Activated B cell treated with CpG ODN at 0.5 μM for 24 hours (primary cell): ENCODE measurements at places on chromosomes 7 and 10. TPM values are rescaled to one million over a fixed set of nuclear protein-coding genes. Genes with fewer than 3 reads are reported as not detected.

DRGX gene
- total RNA-seq = not detected in 2 replicates

DNA sequence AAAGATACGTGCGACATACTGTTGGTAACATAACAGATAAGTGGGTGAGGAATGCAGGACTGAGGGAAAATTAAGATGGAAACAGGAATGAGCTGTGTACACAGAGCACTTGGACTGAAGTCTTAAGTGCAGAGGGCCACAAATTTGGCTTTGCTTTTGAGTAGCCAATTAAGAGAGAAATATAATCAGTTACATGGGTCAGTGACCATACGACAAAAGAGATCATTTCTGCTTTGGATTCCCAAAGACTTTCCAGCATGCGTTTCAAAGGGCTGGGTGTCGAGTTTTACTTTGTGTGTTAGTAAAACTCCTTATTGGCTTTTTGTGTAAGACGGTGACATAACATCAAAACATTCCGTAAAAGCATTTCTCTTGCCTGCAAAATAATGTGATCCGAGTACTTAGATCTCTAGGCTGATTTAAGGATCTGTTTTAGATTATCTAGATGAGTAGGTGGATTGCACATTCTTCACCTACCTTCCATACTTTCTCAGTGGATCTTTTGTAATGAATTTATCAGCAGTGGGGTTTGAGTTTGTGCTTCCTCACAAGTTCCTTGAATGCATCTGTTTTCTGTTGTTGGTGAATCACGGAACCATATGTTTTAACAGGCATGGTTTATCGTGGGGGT, 7.5 kb downstream of the RABGEF1 start:
- DNase-seq = no peak

EN2 gene
- total RNA-seq = not detected in 2 replicates

SHH gene
- total RNA-seq = not detected in 2 replicates

- DNase-seq = no peak
These were observed 18.3 kb downstream of the VWDE start for GRCh38 chr7:12385364-12385786.

DNA sequence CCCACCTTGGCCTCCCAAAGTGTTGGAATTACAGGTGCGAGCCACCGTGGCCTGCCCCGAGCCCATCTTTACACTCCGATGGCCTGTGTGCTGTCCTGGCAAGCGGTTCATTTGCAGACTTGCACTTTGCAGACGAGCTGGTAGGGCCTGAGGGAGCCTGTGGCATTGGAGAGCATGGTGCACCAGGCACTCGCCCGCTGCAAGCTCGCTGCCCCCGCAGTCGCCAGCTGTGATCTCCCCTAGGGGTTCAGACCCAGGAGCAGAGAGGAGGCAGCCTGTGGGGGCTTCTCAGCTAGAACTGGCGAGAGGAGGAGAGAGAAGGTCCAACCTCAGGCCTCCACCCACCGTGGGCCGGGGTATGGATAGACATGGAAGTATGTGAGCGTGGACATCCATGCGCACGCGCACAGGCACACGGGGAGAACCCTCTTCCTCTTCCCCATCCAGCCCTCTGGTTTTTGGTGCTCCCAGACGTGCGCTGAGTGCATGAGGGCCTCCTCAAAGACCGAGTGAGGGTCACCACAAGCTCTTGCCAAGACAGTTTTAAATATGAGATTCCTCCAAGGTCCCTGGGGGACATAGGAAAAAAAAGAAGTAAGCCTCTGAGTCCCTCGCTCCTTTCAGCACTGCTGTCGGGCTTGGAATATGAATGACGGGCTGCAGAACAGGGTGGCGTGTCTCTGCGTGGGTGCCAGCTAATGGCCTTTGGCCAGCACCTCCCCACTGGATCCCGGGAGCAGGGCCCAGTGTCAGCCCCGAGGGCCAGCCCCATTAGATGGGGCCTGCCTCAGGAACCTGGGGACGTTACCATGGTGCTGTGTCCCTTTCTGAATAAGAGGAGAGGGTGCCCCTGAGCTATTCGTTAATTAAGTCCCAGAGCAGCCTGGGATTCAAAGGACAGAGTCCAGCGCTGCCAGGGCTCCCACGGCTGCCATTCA, 15.1 kb upstream of the TTYH3 start:
- no peak for DNase-seq

VIPR2 gene
- not detected in 2 replicates for total RNA-seq

GRCh38 chr10:11063856-11064255, 46.2 kb downstream of the CELF2 start:
- no peak for DNase-seq

DNA sequence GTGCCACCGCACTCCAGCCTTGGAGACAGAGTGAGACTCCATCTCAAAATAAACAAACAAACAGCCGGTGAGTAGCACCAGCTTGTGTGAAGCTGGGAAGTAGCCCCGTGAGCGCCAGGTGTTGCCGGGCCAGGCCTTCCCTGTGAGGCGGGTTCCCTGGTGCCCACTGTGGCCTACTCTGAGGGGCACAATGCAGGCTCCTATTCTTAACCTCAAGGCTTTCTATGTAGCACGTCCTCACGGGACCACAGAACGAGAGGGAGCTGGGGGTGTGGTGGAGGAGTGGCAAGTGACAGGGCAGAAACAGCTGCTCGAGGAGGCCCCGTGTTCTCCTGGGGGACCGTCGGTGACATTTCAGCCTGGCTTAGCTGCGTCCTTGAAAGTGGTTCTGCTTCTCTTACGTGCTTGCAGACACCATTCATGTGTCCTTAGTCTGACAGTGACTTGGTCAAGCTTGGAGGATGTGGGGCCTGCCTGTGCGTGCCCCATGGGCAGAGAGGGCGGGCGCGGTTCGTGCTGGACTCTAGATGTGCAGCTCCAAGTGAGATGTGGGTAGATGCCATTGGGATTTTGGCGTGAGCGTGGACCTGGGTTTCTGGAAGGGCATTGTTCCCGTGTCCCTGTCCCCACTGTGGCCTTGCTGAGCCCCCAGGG, 116.6 kb downstream of the NKX6-2 start:
- no peak for DNase-seq

SDK1 gene
- total RNA-seq = 0.32 and 1.3 TPM in 2 replicates

VWA2 gene
- total RNA-seq = not detected in 2 replicates

DNA sequence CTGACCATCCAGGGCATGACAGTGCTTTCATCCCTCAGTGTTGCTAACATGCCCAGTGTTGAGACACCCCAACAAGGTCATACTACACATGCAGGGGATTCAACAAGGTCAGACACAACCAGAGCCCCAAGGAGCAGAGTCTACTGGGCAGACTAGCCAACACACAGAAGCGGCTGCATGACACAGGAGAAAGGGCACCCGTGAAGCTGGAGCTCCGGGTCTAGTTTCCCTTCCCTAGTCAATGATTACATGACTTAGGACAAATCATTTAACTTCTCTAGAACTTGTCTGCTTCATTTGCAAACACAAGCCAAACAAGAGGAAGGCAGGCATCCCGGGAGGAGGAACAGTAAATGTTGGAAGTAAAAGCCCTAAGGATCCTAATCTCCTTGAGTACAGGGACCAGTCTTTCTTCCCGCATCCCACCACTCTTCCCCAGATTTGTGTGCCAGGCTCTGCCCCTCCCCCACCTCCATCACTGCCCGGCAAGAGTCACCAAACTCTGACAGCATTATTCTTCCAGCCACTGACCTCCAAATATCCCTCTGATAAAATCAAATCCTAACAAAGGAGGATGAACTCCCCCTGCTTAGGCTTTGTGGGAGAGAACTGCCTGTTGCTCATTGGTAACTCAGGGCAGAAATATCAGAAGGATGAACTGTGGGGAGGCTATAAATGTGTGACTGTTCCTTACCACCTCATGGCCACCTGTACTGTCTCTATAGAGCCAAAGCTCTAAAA, 104.3 kb downstream of the KCNMA1 start:
- no peak for DNase-seq

DNA sequence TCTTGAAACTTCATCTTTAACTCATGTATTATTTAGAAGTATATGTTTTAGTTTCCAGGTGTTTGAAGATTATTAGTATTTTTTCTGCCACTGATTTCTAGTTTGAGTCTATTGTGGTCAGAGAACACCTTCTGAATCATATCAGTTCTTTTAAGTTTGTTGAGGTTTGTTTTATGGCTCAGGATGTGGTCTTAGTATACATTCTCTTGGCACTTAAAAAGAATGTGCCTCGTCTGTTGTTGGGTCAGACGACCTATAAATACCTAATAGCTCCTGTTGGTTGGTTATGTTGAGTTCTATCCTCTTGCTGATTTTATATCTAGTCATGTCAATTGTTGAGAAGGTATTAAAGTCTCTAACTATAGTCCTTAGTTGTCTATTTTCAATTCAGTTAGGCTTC, 15.9 kb downstream of the TDRD1 start:
- no peak for DNase-seq

GRCh38 chr7:130491841-130492522, at the start of gene MEST:
Gene MEST (plus strand): TSS chr7:130492085. CDS start chr7:130492314, 229 bp downstream.
- no peak for DNase-seq

- DNase-seq = no peak
These were observed 599.6 kb upstream of the POT1 start for GRCh38 chr7:125529249-125529648.

DNA sequence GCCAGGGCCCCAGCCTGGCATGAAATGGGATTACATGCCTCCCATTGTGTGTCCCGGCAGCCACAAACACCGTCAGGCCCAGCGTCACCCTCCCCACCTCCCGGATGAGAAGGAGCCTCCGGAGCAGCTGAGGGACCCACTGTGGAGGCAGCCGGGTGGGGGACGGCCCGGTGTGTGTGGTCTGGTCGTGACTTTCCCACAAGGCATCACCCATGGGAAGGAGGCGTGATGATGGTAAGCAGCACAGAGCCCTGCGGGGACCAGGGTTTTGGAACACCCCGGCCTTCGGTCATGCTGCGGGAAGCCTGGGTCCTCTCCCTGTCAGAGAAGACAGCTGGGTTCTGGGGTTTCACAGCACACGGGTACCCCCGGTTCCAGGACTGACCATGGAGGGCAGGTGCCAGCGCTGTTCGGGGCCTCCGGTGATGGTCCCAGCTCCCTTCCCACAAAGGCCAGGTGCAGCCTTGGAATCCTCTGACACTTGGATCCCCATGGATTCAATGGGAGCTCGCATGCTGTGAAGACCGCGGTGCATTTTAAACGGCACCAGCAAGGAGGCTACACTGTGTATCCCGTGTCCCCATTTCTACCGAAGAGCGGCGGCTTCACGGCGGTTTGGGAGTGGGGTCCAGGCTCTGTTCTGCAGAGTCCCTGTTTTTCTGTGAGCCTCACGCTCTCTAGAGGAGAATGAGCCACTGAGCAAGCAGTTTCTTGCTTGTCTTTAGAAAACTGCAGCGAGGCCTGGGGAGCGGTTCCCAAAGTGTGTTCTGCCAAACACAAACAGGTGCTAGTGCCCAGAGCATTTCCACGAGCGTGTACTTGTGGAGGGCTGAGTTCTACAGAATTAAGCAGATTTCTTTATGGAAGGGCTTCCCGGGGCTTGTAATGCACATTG, 336.0 kb downstream of the ADARB2 start:
- no peak for DNase-seq

DNA sequence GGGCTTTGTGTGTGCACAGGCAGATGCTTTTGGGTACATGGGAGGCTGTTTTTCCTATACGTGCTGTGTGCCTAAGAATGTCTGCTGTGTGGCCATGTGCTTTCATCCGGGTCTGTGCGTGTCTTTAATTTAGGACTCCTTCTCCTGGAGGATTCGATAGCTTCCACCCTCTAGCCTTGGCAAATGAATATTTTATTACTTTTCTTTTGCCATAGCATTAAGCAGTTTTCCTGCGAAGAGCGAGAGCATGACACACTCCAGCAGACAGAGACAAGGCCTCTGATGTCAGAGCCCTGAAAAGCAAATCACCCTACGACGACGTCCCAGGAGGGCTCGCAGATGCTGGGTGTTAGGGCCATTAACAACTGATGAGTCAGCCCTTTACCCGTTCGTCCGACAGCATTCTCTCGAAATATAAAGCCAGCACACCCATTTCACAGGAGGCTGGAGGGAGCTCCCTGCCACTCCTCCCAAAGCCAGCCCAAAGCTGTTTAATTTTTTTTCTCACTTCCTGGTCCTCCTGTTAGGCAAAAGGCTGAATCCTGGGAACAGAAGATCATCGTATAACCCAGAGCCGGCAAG, 311.3 kb upstream of the ZMIZ1 start:
- no peak for DNase-seq

DNA sequence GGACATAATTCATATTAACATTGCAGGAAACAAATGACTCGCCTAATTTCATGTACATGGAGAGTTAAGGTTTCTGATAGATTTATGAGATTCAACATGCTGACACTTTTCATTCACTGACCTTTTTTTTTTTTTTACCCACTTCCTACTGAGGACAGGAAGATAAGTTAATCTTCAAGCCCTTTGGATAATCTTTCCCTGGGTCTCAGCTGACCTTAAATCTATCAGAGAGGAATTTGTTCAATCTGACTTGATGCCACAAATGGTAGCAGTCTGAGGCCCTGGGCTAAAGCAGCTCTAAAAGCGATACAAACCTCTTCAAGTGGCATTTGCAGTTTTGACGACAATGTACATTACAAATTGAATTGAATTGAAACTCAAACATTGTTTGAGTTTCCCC, 493.3 kb upstream of the SORCS1 start:
- no peak for DNase-seq

KCNH2 gene
- 0.12 and 0.29 TPM in 2 replicates for total RNA-seq

DNA sequence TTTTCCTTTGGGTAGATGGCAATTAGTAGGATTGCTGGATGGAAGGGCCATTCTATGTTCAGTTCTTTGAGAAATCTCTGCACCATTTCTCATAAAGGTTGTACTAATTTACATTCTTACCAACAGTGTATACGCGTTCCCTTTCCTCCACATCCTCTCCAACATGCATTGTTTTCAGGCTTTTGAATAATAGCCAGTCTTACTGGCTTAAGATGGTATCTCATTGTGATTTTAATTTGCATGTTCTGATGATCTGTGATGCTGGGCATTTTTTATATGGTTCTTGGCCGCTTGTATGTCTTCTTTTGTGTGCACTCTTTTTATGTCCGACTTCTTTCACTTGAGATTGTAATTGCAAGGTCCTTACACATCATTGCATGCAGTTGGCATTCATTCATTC, 11.7 kb downstream of the CLIP2 start:
- no peak for DNase-seq

HMX3 gene
- not detected in 2 replicates for total RNA-seq

WDR86 gene
- 0.33 and 0.49 TPM in 2 replicates for total RNA-seq

GRCh38 chr7:80844916-80845315, 73.9 kb downstream of the SEMA3C start:
- DNase-seq = no peak

DNA sequence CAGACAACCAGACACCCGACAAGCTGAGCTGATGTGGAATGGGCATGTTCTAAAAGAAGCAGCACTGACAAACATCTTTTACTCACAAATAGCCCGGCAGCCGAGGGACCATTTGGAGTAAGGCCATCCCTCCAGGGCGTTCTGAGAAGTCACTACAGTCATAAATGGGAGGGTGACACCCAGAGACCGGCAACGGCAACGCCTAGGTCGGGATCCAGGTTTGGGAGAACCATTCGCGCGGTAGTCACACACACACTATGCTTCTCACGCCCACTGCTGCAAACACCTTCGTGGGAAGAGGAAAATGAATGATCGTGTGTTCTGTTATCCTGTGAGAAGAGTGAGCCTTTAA, 9.8 kb downstream of the TNS3 start:
- no peak for DNase-seq

GRCh38 chr7:342681-343216, 52.8 kb downstream of the FOXL3 start:
- DNase-seq = no peak
